ENCODE measurements at places on chromosomes 6 and 20. TPM values are rescaled to one million over a fixed set of nuclear protein-coding genes. Genes with fewer than 3 reads are reported as not detected.

SMPDL3A gene
- total RNA-seq: 3.5 TPM

RIMS4 gene
- total RNA-seq: not detected

CRISP2 gene
- not detected for total RNA-seq

ARFGEF3 gene
- 3.4 TPM for total RNA-seq

SNAP25 gene
- total RNA-seq: not detected

RNF182 gene
- total RNA-seq: not detected

- DNase-seq: peak; percentile 66
These were observed 148.4 kb downstream of the HIVEP2 start for GRCh38 chr6:142796571-142796970.

- DNase-seq: peak; percentile 66
These were observed 178.9 kb downstream of the SASH1 start for GRCh38 chr6:148521586-148521985.

DNA sequence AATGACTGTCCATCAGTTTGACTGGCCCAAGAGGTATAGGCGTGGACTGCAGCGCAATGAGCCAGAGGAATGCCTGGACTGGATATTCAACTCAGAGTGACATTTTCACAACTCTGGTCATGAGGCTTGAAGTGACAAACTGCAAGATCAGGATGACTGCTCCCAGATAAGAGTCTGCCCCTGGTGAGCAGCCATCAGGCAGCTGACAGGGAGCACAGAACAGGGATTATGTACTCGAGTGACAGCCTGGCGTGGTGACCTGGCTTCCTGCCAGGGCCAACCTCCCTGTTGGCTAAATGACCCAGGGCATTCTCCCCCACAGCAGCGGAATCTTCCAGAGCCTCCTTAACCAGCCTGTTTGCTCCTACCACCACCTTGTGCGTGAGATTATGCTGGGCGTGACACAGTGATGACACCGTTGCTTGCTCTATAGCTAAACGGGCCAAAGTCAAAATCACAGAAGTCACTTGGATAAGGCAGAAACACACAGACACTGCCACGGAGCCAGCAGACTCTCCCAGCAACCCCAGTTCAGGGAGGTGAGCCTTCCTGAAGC is 209.1 kb upstream of the JARID2 start:
- DNase-seq: no peak

DNA sequence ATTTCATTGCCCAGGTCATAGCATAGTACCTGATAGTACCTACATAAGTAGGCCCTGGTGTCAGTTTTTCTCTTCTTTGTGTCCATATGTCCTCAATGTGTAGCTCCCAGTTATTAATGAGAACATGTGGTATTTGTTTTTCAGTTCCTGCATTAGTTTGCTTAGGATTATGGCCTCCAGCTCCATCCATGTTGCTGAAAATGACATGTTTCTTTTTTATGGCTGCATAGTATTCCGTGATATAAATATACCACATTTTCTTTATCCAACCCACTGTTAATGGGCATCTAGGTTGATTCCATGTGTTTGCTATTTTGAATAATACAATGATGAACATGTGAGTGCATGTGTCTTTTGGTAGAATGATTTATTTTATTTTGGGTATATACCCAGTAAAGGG is 641.6 kb downstream of the RFPL4B start:
- no peak for DNase-seq

DNA sequence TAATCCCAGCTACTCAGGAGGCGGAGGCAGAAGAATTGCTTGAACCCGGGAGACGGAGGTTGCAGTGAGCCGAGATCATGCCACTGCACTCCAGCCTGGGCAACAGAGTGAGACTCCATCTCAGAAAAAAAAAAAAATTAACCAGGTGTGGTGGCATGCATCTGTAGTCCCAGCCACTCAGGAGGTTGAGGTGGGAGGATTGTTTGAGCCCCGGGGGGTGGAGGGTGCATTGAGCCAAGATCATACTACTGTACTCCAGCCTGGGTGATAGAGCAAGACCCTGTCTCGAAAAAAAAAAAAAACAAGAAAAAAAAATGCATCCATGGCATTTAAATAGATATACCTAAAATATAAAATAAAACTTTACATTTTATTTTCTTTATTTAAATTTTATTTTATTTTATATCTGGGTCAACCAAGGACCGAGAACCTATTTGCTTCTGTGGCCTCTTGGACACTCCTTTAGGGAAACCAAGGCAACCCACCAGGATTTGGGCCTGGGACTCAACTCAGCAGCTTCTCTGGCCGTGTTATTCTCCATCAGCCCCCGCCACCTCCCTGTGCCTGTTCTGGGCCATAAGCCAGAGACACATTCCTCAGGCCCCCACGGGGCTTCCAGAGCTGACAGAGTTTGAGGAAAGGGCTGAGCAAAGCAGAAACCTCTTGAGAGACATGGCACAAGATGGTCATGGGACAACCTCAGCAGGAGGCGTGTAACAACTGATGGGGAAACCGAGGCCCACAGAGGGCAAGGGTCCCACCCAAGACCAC is 6.2 kb downstream of the SNTA1 start:
- no peak for DNase-seq

GRCh38 chr6:43853066-43853650 is 83.1 kb downstream of the VEGFA start:
- DNase-seq: no peak

GRCh38 chr6:33126101-33126714 is 50.4 kb downstream of the HLA-DPB1 start:
- peak; percentile 62 for DNase-seq

DNA sequence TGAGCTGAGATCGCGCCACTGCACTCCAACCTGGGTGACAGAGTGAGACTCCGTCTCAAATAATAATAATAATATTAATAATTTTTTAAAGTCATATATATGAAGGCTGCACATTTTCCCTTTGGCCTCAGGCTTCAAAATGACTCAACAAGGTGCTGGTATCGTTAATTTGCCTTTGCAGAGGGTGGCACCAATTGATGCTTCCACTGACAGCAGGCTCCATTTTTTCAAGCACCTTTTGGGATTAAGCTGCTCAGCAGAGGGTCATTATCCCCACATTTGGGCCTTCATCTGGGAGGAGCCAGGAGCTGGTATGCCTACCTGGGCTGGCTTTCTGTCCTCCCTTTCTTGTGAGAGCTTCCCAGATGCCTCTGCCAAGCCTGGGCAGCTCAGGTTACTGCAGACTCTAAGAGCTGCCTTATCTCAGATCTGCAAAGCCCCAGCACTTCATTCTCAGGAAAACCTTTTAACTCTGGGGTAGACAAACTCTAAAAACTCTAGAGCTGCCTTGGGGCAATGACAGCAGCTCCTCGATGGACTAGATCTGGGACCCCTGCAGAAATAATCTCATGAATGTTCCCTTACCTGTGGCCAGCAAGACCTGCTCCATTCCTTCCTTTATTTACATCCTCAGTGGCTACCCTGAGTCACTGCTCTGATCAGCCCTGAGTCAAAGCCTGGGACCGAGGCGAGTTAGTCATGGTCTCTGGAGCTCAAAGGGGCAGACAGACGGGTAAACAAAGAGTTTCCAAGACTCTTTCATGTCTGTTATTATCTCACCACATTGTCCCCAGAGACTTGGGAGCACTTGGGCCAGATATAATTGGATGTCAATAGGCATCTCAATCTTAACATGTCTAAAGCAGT is 80.0 kb upstream of the EYA2 start:
- DNase-seq: peak; percentile 58

DNA sequence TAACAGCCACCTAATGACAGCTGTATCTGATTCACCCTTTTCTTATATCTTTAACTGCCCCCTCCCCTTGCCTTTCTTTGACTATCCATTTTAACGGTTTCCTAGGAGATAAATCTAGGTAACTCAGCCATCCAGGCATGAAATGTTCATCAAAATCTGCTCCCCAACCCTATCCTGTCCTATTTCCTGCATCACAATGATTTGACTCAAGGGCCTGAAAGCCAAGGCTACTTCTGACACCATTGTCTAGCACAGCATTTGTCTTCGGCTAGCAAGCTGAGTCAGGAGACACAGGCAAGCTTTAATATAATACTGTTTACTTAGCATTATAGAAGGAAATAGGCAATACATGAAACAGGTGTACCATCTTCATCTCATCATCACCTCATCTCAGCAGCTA is 31.6 kb upstream of the MANEA start:
- DNase-seq: no peak

DNA sequence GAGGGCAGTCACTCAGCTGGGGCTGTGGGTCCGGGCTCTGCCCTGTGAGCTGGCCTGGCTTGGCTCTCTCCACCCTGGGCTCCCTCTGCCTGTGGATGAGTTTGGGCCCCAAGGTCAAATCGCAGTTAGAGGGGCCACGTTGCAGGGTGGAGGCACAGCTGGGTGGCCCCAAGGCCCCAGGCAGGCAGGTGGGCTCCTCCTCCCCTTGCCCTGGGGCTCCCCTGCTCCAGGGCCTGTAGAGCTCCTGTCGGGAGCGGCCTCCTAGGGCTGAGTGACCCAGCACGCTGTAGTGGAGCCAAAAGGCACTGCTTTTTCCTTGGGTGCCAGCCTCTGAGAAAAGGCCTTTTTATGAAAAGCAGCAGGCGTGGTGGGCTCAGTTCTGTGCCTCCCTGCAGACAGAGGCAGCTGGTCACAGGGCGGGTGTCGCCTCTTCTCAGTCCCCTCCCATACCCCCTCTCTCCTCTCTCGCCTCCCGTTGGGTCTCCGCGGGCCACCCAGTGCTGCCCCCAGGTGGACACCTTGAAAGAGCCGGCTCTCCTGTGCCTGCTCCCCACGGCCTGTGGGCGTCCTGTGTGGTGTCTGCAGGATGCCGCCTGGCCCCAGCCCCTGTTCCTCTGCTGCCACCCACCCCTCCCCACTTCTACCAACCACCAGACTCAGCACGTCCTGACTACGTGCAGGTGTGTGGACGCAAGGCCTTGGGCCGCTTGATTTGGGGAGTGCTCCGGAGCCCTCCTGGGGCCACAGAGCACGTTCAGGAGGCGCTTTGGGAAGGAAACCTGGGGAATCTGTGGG is 13.2 kb downstream of the SS18L1 start:
- peak; percentile 43 for DNase-seq

GRCh38 chr20:42703744-42704143 is 486.0 kb downstream of the PTPRT start:
- DNase-seq: no peak

- no peak for DNase-seq
These were observed 12.3 kb upstream of the COL9A1 start for GRCh38 chr6:70315079-70315751.

DNA sequence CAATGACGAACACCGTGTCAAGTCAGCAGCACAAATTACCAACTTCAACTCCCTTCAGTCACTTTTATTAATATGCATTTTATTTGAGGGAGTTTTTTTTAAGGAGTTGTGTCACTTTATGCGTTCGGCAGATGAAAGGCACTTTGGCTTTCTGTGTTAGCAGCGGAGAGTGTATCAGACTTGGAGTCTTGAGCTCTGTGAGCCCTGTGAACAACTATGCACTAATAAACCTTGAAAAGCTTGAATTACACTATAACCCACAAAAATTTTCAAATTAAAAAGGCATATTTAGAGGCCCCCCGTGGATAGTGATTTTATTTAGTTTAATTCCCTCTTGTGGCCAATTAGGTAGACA is 335.3 kb upstream of the NT5E start:
- DNase-seq: no peak

DNA sequence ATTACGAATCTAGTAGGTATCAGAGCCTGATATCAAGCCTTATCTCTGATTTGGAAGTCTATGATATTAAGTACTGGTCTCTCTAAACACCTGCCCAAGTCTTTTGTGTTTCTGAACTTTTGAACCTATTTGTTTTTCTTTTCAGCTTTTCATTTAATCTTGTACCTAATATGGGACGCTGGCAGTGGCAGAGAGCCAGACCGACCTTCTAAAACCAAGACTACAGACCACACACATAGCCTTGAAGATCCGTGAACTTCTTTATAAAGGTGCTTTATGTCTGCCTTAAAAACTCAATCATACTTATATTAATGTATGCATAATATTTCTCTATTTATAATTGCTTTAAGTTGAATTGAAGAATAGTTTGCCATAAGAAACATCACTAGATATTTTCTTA is 12.6 kb upstream of the PTCHD4 start:
- DNase-seq: no peak

GRCh38 chr6:38262026-38262425 is 377.7 kb downstream of the BTBD9 start:
- DNase-seq: peak; percentile 39

DNA sequence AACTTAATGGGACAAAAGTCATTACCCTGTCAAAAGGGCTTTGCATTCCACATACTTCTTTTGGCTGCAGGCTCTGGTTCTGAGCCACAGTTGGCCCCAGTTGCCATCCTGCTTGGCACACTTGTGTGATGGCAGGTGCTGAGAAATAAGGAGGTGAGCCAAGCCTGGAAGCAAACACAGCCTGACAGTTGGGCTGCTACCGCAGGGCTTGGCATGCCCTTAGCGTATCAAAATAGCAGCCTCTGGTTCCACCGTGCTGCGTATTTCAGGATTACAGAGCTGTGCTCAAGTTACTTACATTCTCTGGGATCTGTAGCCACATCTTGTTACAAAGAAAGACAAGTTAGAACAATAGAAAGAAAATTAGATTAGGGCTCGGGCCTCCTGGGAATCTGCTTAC is 11.1 kb downstream of the MTHFD1L start:
- peak; percentile 40 for DNase-seq

Data from MCF 10A (cell line).